ENCODE measurements at places on chromosomes 12 and 14. TPM values are rescaled to one million over a fixed set of nuclear protein-coding genes. Genes with fewer than 3 reads are reported as not detected.

Gene APPL2
- total RNA-seq: 194 TPM

Gene TAS2R9
- total RNA-seq: not detected

Gene TCL1B
- total RNA-seq: not detected

Gene PRPH
- total RNA-seq: 6.5 TPM

Gene PRR4
- not detected for total RNA-seq

Gene TMEM117
- total RNA-seq: 10.7 TPM

Gene FLRT2
- 2.5 TPM for total RNA-seq

Gene ATXN2
- total RNA-seq: 99.7 TPM

Gene MAP1LC3B2
- total RNA-seq: not detected

Gene AMN
- total RNA-seq: 803 TPM

Gene B3GNT4
- not detected for total RNA-seq

GRCh38 chr12:12916135-12916944, 25.0 kb downstream of the GPRC5A start:
- peak; percentile 85 for DNase-seq
- no peak overlapping the region for H3K27ac ChIP-seq
- no peaks in the 10 kb centered on the region for H3K36me3 ChIP-seq

DNA sequence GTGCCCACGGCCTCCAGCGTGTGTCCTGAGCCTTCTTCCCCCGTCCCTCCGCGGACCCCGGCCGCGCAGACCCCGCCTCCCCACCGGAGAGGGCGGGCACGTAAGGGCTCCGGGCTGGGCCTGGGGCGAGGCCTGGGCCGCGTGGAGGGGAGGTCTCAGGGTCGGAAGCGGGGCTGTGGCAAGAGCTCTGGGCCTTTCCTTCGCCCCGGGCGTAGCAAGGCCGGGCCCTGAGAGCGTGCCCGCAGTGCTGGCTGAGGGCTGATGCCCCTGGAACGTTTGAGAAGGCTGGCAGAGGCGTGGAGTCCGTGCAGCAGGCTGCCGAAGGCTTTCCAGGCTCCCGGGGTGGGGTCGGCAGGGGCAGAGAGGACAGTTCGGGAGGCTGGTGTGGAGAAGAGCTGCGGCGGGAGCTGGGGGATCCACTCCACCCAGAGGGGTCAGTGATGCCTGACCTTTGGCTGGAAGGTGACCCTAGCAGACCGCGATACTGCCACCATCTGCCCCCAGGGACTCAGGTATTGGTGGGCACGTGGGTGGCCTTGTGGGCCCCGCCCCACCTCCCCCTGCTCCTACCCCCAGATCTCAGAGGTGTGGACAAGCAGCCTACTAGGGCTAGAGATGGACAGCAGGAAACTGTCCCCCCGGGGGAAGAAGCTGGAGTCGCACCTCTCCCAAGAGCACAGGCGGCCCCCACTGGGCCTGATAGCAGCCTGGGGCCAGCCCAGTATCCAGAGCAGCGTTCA, 558 bp downstream of the TEX22 start:
- DNase-seq: no peak
- no peaks in the 10 kb centered on the region for H3K27me3 ChIP-seq
- peak overlapping the region; percentile 55 for H3K4me3 ChIP-seq
- H3K4me1 ChIP-seq: no peaks in the 10 kb centered on the region

GRCh38 chr14:94953541-94954260, 183.8 kb upstream of the GSC start:
- no peaks in the 10 kb centered on the region for H3K4me1 ChIP-seq
- no peaks in the 10 kb centered on the region for H3K27me3 ChIP-seq
- H3K4me3 ChIP-seq: no peak overlapping the region

GRCh38 chr12:31822761-31823160, 93.9 kb upstream of the AMN1 start:
- no peaks in the 10 kb centered on the region for H3K36me3 ChIP-seq
- H3K4me1 ChIP-seq: no peaks in the 10 kb centered on the region
- H3K27me3 ChIP-seq: no peaks in the 10 kb centered on the region
- DNase-seq: no peak

DNA sequence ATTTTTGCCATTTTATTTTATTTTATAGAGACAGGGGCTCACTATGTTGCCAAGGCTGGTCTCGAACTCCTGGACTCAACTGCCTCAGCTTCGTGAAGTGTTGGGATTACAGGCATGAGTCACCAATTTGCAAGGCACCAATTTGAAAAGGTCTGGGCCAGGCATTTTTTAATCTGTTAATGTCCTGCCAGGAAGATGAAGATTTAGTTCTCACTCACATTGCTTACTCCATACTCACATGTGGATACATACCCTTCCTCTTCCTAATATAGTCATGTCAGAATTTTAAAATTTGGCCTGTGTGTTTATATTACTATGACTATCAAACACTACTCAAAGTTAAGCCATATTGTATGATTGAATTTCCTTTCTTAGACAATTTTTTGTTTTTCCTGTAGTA, 15.3 kb upstream of the EML1 start:
- H3K4me3 ChIP-seq: no peak overlapping the region
- H3K27ac ChIP-seq: no peak overlapping the region
- no peaks in the 10 kb centered on the region for H3K27me3 ChIP-seq
- H3K4me1 ChIP-seq: no peaks in the 10 kb centered on the region
- DNase-seq: no peak
- no peaks in the 10 kb centered on the region for H3K36me3 ChIP-seq

DNA sequence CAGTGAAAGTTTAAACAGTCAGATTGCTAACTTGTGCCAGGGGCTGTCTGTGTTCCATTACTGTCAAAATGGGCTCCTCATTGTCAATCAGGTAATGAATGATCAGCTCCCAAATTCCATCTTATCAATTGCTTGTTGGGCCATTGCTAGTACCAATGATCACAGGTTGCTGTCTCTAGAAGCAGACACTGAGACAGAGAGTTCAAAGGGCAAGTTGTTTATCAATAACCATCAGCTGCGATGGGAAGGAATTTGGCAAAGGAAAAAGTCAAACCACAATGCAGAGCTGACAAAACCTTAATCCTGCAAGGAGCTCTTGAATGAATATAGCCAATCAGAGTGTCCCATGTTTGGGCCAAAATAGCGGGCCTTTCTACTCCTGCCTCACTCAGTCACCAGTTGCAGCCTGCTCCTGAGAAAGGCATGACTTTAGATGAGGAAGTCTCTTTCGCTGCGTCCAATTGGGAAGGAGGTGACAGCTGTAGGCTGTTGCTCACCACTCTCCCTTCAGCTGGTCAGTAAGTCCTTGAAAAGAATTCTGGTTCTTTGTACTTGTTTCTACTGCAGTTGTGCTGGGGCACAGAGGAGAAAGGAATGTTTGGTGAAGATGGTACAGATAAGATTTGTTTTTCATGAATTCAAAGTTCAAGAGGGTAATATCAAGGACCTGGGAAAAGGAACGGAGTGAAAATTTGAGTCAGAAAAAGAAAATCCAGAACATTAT, 179.2 kb upstream of the PDE3A start:
- DNase-seq: no peak
- no peaks in the 10 kb centered on the region for H3K36me3 ChIP-seq

- H3K27ac ChIP-seq: no peak overlapping the region
- no peak overlapping the region for H3K4me3 ChIP-seq
Observed at GRCh38 chr12:84069699-84070098, 842.9 kb downstream of the SLC6A15 start.

- no peaks in the 10 kb centered on the region for H3K27me3 ChIP-seq
- no peak overlapping the region for H3K4me3 ChIP-seq
- no peak overlapping the region for H3K27ac ChIP-seq
- no peak for DNase-seq
- no peaks in the 10 kb centered on the region for H3K36me3 ChIP-seq
- H3K4me1 ChIP-seq: no peaks in the 10 kb centered on the region
Observed at GRCh38 chr14:31057701-31058364, 31.7 kb upstream of the STRN3 start.

DNA sequence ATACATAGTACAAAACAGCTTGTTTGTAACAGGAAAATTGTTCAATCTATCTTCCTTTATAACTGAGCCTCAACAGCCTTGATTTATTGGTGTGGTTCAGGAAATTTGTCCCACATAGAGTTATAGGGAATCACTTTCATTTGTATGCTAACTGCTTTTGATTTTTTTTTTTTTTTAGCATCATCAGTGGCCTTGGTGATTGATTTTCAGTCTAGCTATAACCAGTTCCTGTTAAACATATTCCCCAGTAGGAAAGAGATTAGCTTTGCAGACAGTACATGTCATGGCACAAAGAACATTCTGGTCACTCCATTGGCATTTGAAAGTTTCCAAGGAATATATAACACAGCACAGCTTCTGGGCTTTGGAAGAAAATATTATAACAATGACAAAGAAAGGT, 337.3 kb upstream of the TMPO start:
- no peak overlapping the region for H3K4me3 ChIP-seq
- DNase-seq: no peak
- H3K4me1 ChIP-seq: no peaks in the 10 kb centered on the region
- no peaks in the 10 kb centered on the region for H3K36me3 ChIP-seq
- no peaks in the 10 kb centered on the region for H3K27me3 ChIP-seq

GRCh38 chr12:29316752-29317151, 64.2 kb downstream of the ERGIC2 start:
- no peak for DNase-seq
- no peaks in the 10 kb centered on the region for H3K36me3 ChIP-seq
- peaks cover 14% of the 10 kb centered on the region for H3K4me1 ChIP-seq
- no peak overlapping the region for H3K4me3 ChIP-seq
- no peaks in the 10 kb centered on the region for H3K27me3 ChIP-seq

DNA sequence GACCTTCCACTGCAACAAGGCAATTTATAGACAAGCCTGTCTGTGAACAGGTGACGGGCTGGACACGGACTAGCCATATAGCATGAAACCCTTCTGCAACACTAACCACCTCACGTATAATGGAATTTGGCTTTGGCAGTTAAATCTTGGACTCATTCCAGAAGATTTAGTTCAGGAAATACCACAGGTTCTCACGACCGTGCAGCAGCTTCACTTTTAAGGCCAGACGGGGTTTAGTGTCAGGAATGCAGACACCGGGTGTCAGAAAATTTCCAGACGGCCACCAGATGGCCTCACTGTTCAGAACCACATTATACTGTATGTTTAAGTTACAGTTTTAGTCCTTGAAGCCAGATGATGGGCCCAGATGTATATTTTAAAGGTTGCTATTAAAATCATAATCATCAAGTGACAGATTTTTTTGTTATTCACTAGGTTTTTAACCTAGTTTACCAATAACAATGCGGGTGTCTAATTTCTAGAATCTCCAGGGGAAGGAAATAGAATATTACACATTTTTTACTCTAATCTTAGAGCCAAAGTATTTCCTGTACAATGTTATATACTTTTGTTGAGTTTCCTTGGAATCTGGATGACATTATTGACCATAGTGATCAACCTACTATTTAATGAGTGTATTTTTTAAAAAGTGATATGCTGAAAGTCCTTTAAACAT, 90.5 kb upstream of the TMPO start:
- H3K4me1 ChIP-seq: no peaks in the 10 kb centered on the region
- no peak overlapping the region for H3K4me3 ChIP-seq
- H3K27me3 ChIP-seq: no peaks in the 10 kb centered on the region

GRCh38 chr14:24381363-24382063, 13.5 kb downstream of the NFATC4 start:
- DNase-seq: no peak
- H3K27me3 ChIP-seq: no peaks in the 10 kb centered on the region
- no peaks in the 10 kb centered on the region for H3K36me3 ChIP-seq
- no peak overlapping the region for H3K4me3 ChIP-seq

GRCh38 chr14:75476274-75476995, 45.8 kb upstream of the BATF start:
- no peaks in the 10 kb centered on the region for H3K4me1 ChIP-seq
- no peak overlapping the region for H3K4me3 ChIP-seq
- H3K27ac ChIP-seq: peak overlapping the region; percentile 13
- H3K27me3 ChIP-seq: no peaks in the 10 kb centered on the region

DNA sequence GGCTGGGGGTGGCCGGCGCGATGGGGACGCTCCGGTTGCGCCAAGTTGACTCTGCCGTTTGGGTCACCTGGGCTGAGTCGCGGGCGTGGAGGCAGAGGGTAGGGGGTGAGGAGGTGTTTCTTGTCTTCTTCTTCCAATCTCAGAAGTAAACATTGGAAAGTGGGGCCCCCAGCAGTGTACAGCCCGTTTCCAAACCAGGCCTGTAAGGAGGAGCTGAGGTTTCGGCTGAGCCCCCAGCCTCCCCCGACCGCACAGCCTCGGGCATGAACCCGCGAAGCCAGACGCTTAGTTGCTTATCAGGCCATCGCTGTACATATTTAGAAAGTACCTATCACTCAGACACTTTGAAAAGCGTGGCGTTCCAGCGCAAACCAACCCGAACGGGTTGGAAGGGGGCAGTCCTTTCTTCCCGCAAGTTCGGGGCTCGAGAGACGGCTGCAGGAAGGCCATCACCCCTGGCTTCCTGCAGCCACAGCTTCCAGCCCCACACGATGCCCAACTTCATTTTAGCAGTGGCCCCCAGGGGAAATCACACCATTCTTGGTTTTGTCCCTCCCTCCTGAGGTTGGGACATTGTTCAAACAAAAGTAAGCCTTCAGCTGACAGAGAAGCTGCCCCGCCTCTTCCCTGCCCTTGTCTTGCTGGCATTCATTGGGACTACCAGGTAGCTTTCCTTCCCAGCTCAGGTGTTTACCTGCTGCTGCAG, 164.1 kb downstream of the ZFP36L1 start:
- peak overlapping the region; percentile 74 for H3K27ac ChIP-seq
- H3K4me1 ChIP-seq: no peaks in the 10 kb centered on the region
- no peaks in the 10 kb centered on the region for H3K36me3 ChIP-seq
- peak; percentile 47 for DNase-seq
- H3K4me3 ChIP-seq: peak overlapping the region; percentile 49

DNA sequence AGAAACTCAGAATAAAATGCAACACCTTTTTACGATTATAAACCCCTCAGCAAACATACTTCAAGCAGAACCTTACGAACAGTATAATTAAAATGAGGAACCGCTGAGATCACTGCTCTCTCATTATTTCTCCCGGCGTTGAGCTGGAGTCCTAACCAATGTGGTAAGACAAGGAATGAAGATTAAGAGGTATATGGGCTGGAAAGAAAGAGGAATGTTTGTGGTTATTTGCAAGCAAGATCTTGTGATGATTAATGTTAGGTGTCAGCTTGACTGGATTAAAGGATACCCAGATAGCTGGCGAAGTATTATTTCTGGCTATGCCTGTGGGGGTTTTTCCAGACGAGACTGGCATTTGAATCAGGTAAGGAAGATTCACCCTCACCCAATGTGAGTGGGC, 10.3 kb upstream of the ZNF84 start:
- DNase-seq: no peak
- H3K4me1 ChIP-seq: no peaks in the 10 kb centered on the region
- no peak overlapping the region for H3K4me3 ChIP-seq
- no peak overlapping the region for H3K27ac ChIP-seq
- no peaks in the 10 kb centered on the region for H3K36me3 ChIP-seq

GRCh38 chr12:107992870-107993451, 136.1 kb upstream of the WSCD2 start:
- H3K4me1 ChIP-seq: no peaks in the 10 kb centered on the region
- DNase-seq: no peak
- H3K27ac ChIP-seq: no peak overlapping the region
- no peaks in the 10 kb centered on the region for H3K36me3 ChIP-seq
- H3K4me3 ChIP-seq: no peak overlapping the region
- H3K27me3 ChIP-seq: no peaks in the 10 kb centered on the region

GRCh38 chr12:114335607-114336006, 70.3 kb downstream of the TBX5 start:
- H3K27ac ChIP-seq: no peak overlapping the region
- no peaks in the 10 kb centered on the region for H3K4me1 ChIP-seq
- no peak for DNase-seq
- H3K4me3 ChIP-seq: no peak overlapping the region

- no peaks in the 10 kb centered on the region for H3K27me3 ChIP-seq
- no peaks in the 10 kb centered on the region for H3K36me3 ChIP-seq
- no peak overlapping the region for H3K4me3 ChIP-seq
- H3K4me1 ChIP-seq: no peaks in the 10 kb centered on the region
- no peak overlapping the region for H3K27ac ChIP-seq
Observed at GRCh38 chr14:84584511-84584910, 945.4 kb upstream of the FLRT2 start.
